ENCODE measurements at places on chromosomes 1 and 21.
A peak's percentile ranks its signal among the peaks of the same experiment; 100 is the strongest.

- DNase-seq: peak; percentile 40
These were observed 902 bp downstream of the AP4B1 start for GRCh38 chr1:113903501-113904292.

GRCh38 chr21:16978309-16978895 is 534.4 kb upstream of the CXADR start:
- peak; percentile 21 for DNase-seq

GRCh38 chr1:219281831-219282230 is 108.2 kb downstream of the LYPLAL1 start:
- no peak for DNase-seq

DNA sequence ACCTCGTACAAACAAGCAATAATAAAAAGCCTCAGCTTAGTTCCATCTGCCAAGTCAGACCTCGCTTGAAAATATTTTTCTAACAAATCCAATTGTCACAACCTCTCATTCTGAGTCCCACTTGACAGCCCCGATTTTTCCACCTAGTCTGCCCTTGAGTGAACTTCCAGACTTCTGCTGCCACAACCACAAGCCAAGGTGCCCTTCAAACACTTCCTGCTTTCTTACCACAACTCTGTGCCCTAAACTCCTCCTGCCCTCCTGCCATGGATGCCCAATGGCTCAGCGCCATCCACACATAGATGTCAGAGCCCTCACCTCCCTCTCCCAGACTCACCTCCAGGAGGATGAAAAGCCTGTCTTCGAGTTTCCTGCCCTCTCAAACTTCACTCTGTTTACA is 3.9 kb downstream of the TMPRSS2 start:
- DNase-seq: no peak

All from NB4 (cell line).